ENCODE measurements at places on chromosomes 2 and 18. TPM values are rescaled to one million over a fixed set of nuclear protein-coding genes. Genes with fewer than 3 reads are reported as not detected.

The BOLL gene
- not detected for total RNA-seq

The CCDC121 gene
- 4.1 TPM for total RNA-seq

The NXPH2 gene
- not detected for total RNA-seq

The SEPTIN10 gene
- 73.0 TPM for total RNA-seq

The PRKCE gene
- 13.1 TPM for total RNA-seq

The EFR3B gene
- 17.9 TPM for total RNA-seq

The TTC31 gene
- total RNA-seq, result 19.3 TPM

The GALR1 gene
- total RNA-seq, result not detected

The SUMO1 gene
- 182 TPM for total RNA-seq

The CRYGB gene
- total RNA-seq, result not detected

The AFF3 gene
- total RNA-seq, result 0.06 TPM

The KIF5C gene
- total RNA-seq, result 0.42 TPM

The SH3YL1 gene
- 10.6 TPM for total RNA-seq

The IL1R1 gene
- total RNA-seq, result 34.5 TPM

The ELOA2 gene
- not detected for total RNA-seq

The AGAP1 gene
- total RNA-seq, result 26.8 TPM

The HOXD9 gene
- 1.7 TPM for total RNA-seq

The CHST9 gene
- total RNA-seq, result not detected

Measured in A549 treated with DMSO at 1 μM for 4 hours (cell line).